ENCODE measurements at places on chromosomes 11 and 22.

GRCh38 chr11:133399855-133400625 is 132.3 kb downstream of the OPCML start:
- DNase-seq, result no peak

DNA sequence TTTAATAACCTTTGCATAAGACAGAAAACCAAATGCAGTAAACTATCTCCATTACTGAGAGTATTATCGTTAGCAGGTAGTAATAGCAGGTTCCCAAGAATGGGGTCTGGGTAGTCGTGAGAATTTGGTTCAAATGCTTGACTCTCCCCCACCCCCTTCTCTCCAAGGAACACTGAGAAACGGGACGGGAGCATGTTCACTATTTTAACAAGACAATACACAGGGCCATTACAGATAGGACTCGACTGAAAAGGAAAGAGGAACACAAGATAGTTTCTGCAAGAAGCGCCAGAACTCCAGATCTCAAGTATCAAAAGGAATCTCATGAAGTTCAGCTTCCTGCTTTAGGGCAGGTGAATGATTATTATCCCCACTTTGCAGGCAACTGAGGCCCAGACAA is 27.0 kb downstream of the KMT5B start:
- no peak for DNase-seq

DNA sequence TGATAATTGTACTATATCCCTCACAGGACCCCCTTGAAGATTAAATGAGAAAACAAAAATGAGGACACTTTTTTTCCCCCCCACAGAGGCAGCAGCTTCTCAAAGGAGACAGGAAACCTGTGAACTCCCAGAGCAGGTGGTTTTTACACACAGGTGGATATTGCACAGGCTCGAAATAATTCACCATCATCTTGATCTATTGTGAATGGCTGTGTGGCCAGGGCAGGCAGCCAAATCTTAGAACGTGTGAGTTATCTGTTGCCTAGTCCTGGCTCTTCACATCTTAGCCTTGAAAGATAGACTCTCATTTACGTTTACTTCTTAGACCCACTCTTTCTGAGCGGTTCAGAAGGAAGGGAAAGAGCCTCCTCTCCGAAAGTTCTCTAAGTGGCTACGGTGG is 23.5 kb downstream of the PPFIBP2 start:
- DNase-seq, result peak; percentile 1

DNA sequence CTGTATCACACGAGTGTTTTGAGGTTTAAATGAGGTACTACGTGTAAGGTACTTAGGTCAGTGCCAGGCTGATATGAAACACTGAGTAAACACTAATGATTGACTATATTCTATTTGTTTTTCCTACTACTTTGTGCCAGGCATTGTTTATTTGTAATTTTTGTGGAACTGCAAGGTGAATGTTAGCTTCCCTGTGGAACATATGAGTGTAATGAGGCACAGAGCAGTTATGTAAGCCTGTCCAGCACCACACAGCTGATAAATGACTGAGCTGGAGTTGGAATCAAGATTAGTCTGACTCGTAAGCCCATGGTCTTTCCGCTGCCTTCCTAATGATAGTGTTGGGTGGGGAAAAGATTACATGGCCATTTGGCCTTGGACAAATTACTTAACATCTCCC is 5.9 kb downstream of the SLC37A2 start:
- no peak for DNase-seq

GRCh38 chr11:44290208-44290607 is 19.7 kb downstream of the ALX4 start:
- DNase-seq, result no peak

DNA sequence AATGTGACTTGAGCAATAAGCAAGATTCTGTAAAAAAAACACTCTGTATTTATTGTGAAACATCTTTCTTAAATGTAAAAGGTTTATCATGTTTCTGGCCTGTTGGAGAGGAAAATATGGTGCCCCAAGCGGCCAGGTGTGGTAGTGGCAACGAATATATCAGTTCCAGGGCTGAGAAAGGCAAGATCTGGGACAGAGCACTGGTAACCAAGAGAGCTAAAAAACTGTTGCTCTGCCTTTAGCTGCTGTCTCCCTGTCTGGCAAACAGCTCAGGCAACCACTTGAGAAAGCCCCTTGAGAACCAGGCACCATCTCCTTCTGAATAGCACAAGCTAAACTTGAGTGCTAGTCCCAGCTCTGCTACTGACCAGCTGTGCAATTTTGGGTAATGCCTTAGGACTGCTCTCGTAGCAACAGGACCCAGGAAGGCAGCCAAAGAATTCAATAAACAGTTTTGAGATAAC is 129.9 kb downstream of the KCNC1 start:
- no peak for DNase-seq

DNA sequence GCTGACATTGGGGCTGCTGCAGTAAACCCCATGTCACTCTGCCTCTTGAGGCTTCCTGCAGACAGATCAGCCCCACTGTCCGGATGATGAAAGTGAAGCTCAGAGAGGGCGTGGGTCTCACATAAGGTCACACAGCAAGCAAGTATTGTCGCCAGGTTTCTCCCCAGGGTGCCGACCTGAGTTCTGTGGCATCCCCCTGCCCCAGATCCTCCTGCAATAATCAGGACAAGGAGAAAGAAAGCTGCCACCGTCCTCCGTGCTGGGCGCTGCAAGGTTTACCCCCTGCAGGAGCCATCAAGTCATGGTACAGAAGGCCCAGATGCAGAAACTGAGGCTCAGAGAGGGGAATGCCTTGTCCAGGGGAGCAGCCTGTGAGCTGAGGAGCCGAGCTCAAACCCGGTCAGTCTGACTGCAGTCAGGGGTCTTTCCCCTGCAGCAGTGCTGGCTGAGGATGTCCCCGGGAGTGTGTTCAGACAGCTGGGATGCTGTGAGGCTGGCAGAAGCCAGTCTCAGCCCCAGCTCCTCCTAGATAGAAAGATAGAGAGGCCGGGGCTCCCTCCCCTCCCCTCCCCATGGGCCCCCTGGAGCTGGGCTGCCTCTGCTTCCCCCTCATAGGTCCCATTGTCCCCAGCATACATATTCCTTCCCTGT is 13.2 kb downstream of the EMID1 start:
- no peak for DNase-seq

DNA sequence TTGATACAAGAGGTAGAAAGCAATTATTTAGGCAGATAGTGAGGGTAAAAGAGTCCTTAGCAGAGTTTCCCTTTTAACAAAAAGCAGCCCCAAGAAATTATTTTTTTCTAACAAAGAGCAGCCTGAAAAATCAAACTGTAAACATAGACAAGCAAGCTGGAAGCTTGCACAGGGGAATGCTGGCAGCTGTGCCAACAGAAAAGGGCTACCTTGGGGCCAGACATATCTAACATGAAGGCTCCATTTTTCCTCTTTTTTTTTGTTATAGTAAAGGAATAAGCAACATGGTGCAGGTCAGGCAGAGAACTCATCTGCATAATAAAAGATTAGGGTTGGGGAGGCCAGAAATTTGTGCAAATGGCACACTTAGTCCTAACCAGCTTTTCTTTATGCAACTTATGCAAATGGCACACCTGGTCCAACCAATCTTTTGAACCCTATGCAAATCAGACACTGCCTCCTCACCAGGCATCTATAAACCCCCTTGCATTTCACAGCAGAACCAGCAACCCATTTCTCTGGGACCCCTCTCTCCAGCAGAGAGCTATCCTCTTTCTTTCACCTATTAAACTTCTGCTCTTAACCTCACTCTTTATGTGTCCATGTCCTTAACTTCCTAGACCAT is 41.8 kb downstream of the PDGFD start:
- no peak for DNase-seq

- DNase-seq, result peak; percentile 77
These were observed 207.7 kb downstream of the CEP164 start for GRCh38 chr11:117535201-117535849.

GRCh38 chr11:12331239-12331874 is 46.0 kb upstream of the PARVA start:
- DNase-seq, result peak; percentile 86

DNA sequence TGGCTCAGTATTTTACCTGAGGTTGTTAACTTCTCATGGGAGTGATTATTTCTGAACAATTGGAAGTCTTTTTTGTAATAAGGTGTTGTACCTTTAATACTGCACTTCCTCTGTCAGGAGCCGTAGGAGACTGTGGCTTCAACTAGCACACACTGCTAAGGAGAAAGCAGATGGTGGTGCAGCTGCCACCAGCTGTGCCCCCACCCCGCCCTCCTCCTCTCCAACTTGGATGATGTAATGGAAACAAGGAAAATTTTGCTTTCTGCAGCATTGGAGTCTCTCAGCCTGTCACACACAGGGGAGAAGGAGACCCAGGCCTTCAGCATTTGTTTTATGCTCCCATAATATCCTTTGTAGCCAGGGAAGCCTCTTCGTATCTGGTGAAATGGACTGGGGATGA is 91.2 kb downstream of the TEAD1 start:
- peak; percentile 64 for DNase-seq

- no peak for DNase-seq
These were observed 90.6 kb downstream of the TSPAN18 start for GRCh38 chr11:44817207-44817949.

- peak; percentile 9 for DNase-seq
These were observed 2.4 kb upstream of the CECR2 start for GRCh38 chr22:17366830-17367229.

DNA sequence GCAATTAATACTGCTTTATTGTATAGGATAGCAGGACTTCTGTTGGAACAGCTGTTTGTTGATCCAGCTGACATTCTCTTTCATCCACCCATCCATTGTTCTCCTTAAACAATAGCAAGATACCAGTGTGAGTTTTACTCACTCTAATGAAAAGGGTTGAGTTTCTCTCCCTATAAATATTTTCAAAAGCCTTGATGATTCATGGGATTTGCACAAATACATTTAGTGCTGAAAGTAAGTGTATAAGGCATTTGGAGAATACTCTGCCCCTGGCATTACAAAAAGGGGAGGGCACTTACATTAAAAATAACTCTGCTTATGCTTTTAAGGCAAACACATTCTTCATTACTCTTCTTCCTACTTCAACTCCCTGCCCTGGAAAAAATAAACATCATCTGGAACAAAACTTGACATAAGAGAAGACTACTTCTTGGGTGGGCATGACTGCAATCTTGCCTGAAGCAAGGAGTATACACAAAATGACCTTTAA is 634.9 kb downstream of the METTL15 start:
- peak; percentile 53 for DNase-seq

DNA sequence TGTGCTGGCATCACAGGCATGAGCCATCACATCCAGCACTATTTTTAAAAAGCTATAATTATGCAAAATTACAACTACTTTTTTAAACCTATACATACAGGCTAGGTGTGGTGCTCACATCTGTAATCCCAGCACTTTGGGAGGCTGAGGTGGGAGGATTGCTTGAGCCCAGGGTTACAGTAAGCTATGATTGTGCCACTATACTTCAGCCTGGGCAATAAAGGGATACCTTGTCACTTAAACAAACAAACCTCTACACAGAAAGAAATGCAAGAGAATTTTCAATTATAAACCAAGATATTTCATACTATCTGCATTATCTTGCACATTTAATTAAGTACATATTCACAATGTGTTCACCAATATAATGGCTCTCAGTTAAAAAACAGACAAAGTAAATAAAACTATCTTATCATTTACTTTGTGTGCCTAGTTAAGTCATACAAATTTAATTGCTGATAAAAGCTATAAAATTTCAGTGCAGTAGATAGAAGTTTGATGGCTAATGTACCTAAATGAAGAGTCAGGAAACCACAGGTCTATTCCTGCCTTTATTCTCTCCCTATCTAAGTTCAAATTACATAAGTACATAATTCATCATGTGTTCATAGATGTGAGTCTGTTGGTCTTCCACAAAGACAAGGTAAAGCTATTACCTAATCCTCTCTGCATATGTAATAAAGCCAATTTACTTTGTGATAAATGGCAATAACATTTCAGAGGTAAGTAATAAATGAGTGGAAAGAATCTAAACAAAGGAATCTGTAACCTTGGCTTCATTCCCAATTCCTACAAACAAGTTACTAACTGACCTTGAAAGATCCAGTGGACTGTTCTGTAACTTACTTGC is 9.0 kb upstream of the RDX start:
- DNase-seq, result peak; percentile 98

DNA sequence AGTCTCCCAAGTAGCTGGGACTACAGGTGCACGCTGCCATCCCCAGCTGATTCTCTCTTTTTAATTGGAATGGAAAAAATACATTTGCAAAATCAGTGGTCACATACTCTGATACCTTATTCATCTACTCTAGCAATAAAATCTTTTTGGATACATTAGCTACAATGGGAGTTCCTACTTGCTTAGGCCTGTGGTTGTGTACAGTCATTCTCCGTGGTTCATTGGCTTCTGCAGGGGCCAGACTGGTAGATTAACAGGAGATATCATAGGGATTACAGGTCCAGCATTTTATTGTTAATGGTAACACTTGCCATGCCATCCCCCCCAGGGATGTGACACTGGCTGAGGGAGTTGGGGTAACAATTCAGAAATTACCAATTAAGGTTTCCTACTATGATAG is 140.0 kb downstream of the ADAMTS15 start:
- no peak for DNase-seq

DNA sequence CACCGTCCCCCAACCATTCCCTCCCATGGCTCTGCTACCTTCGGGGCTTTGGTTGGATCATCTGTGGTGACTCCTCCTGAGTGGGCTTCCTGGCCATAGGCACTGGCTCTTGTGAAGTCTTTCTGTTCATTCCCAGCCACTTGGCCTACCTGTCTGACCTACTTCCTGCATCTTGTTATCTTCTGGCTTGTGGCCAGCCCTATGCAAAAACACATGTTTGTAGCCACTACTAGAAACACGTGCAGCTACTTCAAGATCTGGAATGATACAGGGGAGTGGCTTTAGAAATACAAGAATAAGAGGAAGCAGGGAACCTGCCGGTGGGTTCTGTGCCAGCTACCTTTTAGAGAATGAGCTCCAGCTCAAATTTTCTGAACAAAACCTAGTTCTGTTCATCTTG is 20.9 kb downstream of the RCOR2 start:
- no peak for DNase-seq

GRCh38 chr11:78562398-78562797 is 12.3 kb downstream of the NARS2 start:
- no peak for DNase-seq

GRCh38 chr11:67213178-67213621 is 53.1 kb upstream of the GRK2 start:
- no peak for DNase-seq

- no peak for DNase-seq
These were observed 12.1 kb upstream of the FCHSD2 start for GRCh38 chr11:73154178-73154577.

DNA sequence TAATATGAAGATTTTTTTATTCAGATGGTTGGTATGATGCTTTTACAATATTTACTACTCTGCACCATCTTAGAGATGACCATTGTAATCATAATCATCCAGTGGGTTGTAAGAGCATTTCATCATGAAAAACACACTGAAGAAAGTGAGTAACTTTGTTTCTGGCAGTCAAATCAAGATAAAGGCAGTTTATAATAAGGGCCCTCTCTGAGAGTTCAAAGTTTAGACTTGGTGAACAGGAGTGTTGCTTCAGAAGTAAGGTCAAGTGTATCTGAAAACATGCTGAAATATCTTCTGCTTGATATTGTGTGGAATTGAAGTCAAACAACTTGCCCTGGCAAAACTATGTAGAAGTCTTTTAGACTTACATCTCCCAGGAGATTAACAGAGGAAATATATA is 19.5 kb upstream of the MS4A8 start:
- no peak for DNase-seq

DNA sequence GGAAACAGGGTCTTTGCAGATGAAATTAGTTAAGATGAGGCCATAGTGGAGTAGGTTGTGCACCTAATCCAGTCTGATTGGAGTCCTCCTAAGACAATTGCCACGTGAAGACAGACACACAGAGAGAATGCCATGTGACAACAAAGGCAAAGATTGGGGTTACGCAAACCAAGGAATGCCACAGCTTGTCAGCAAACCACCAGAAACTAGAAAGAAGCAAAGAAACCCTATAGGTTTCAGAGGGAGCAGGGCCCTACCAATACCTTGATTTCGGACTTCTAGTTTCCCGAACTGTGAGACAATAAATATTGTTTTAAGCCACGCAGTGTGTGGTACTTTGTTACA is 8.2 kb upstream of the LAYN start:
- no peak for DNase-seq
